ENCODE measurements at places on chromosomes 13 and 19.
A peak's percentile ranks its signal among the peaks of the same experiment; 100 is the strongest.

- peak; percentile 73 for DNase-seq
Observed at GRCh38 chr13:40664350-40665125, 1.9 kb downstream of the FOXO1 start.

GRCh38 chr13:32587011-32587810, 959 bp downstream of the PDS5B start:
- peak; percentile 80 for DNase-seq

DNA sequence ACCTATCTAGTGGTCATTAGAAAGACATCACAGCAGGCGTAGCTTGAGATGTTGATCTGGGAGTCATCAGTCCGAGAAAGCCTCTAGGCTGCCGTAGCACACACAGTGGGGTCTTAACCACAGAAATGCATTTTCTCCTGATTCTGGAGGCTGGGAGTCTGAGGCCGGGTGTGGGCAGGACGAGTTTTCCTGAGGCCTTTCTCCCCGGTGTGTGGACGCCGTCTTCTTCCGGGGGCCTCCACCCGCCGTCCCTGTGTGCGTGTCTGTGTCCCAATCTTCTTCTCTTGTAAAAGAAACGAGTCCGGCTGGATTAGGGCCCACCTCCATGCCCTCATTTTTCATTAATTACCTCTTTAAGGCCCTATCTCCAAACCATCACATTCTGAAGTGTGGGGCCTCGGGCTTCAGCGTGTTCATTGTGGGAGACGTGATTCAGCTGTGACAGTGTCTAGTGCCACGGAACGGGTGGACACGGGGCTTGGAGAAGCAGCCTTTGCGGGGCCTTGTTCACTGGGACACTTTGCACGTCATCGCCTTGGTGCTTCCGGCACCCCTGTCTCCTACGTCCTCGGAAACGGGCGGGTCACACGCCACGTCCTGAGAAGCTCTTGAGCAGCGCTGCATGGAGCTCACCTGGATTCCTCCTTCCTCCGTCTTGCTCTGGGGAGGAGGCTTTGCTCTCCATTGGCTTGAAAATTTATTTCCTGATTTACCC, 208.9 kb upstream of the SOX1 start:
- no peak for DNase-seq

- no peak for DNase-seq
Observed at GRCh38 chr19:38118176-38118575, 105.8 kb downstream of the DPF1 start.

DNA sequence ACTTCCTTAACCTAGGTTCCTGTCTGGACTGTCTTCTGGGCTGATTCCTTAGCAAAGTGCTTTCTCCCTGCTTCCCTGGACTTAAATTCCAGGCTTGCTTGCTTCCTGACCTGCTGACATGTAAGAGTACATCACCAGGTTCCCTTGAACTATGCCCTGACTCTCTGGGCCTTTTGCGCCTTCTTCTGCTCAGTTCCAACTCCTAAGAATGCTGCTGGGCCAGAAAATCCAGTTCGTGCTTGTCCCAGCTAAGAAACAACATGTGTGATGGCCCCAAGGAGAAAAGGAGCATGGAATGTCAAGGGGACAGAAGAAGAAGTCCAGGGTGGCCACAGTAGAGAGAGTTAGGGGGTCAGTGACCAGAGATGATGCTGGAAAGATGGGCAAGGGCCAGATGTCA, 42.6 kb upstream of the MBNL2 start:
- no peak for DNase-seq

- DNase-seq, result no peak
Observed at GRCh38 chr13:21117104-21117809, 55.9 kb upstream of the LATS2 start.

- DNase-seq, result no peak
Observed at GRCh38 chr19:13526552-13526951, 20.3 kb upstream of the CACNA1A start.

GRCh38 chr19:41888926-41889325, 5.9 kb downstream of the ARHGEF1 start:
- no peak for DNase-seq

- no peak for DNase-seq
Observed at GRCh38 chr13:106555631-106556328, 12.2 kb downstream of the ARGLU1 start.

- DNase-seq, result no peak
Observed at GRCh38 chr19:32555786-32556185, 25.2 kb upstream of the PDCD5 start.

GRCh38 chr13:77377016-77377415, 50.1 kb upstream of the MYCBP2 start:
- DNase-seq, result no peak

- DNase-seq, result no peak
Observed at GRCh38 chr13:44853641-44854040, 135.6 kb downstream of the NUFIP1 start.

- DNase-seq, result peak; percentile 92
Observed at GRCh38 chr19:29665215-29665825, at the start of gene PLEKHF1. Gene PLEKHF1, plus strand, starts transcription at chr19:29665461. Its CDS starts 8,379 bp downstream, at chr19:29673840.
